Stimulated activated CD4-positive, alpha-beta T cell treated with anti-CD3 and anti-CD28 coated beads, Interleukin-1b, Interleukin-23, amount 100 ng/mL, for 1 hour (primary cell): ENCODE measurements at places on chromosomes 16 and 17.

GRCh38 chr16:78995441-78995840 lies 605.1 kb downstream of the MAF start:
- no peak for DNase-seq

- DNase-seq, result no peak
These were observed 123.2 kb downstream of the PITPNC1 start for GRCh38 chr17:67500261-67500660.

DNA sequence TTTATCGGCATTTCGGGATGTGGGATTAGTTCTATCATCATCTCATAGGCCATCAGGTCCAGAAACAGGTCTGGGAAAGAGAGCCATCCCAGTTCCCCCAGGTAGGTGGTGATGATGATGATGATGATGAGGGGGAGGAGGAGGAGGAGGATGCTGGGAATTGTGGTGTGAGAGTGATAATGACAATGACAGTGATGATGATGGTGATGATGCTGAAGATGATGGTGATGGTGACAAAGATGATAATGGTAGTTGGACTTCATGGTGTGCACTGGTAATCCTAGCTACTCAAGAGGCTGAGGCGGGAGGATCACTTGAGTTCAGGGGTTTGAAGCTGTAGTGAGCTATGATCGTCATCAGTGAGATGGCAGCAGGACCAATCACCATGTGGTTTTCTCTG lies 16.3 kb upstream of the GCSH start:
- no peak for DNase-seq

DNA sequence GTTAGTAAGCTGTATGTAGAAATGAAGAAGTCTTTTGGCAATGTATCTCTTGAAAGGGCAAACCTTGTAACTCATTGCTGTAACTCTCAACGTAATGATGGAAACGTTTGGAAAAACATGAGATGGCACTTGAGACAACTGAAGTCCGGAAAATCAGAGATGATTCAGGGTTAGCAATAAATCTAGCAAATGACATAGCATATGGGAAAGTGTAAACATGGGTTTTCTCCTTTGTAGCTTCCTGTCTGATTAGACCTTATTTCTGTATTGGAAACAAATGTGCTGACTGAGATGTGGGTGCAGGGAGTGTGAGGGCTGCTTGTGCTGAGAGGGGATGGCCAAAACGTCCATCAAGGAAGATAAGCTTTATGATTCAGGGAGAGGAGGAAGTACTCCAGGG lies 110.7 kb upstream of the FAM20A start:
- DNase-seq, result no peak

DNA sequence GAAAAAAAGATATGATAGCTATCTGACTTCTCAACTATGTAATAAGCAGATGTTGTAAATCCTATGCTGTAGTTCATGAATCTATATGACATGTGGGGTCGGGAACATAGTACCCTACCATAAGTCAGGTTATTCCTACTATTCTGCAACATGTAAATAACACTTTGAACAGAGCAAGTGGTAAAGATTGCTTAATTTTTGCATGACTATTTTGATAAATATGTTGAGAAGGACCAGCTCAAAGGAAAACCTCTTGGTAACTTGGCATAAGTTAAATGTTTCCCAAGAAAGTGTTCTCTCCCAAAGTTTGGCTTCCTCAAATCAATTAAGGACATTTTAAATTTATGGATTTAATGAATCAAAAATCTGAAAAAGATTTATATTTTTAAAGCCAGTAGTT lies 62.1 kb downstream of the ABHD15 start:
- no peak for DNase-seq

DNA sequence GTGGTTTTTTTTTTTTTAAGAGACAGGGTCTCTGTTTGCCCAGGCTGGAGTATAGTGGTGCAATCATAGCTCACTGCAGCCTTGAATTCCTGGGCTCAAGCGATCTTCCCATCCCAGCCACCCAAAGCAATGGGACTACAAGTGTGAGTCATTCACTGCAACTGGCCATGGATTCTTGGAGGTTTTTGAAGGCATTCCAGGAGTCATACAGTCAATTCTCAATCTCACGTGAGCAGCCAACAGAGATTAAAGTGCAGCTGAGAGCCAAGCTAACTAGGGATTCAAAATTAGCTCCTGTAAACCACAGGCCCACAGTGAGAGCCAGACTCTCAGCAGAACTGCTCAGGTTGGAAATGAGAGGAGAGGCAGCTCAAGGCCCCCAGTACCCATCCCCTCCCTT lies 30.2 kb downstream of the XPO6 start:
- DNase-seq, result no peak

- no peak for DNase-seq
These were observed 11.5 kb downstream of the UBALD2 start for GRCh38 chr17:76276461-76277299.

DNA sequence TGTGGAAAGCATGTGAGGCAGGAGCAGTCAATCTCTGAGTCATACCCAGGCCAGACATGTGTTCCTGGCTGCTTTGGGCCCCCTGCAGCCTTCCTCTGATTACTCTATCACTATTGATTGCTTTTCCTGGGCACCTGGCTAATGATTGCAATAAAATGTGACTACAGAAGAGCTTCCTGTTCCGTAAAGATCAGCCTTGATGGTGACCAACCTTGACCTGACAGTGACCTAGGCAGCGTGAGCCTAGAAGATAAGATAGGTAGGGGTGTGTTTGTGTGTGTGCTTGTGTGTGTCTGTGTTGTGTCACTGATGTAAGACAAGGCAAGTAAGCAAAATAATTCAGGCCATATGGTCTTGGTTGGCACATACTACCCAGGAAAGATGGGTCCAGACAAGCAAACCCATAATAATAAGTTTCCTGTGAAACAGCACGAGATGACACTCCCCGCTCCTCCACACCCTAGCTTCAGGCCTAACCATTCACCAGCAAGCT lies 367.7 kb upstream of the CDH11 start:
- no peak for DNase-seq

GRCh38 chr16:89308391-89309333 lies 91.2 kb downstream of the ZNF778 start:
- DNase-seq, result no peak

DNA sequence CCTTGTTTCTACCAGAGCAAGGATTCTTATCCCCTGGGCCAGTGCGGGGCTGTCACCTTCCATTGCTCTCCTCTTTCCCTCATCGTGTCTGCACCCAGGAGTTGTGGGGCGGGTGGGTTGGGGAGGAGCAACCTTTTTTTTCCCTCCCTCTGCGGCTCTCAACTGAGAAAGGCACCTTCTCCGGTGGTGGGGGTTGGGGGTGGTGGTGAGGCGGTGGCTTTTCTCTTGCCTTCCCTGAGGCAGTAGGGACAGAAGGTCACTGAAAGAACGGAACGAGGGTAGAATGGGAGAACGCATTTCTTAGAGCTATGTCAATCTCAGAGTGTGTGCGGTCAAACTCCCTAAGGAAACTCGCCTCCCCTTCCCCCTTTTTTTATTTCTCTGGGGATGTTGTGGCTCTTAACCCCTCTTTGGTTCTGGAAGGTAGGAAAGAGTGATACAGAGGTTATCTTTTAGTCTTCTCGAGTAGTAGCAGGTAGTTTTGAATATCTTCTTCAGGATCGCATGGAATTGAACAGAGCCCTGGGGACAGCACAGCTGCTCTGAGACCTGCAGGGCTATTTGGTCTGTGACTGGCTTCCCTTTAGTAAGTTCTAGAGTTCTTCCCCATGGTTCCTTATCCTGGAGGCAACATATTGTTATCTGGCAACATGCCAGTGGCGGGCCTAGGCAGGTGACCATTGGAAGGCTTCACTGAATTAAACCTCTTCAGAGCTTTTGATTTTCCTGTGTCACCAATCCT lies 994 bp downstream of the CLTC start:
- peak; percentile 24 for DNase-seq

DNA sequence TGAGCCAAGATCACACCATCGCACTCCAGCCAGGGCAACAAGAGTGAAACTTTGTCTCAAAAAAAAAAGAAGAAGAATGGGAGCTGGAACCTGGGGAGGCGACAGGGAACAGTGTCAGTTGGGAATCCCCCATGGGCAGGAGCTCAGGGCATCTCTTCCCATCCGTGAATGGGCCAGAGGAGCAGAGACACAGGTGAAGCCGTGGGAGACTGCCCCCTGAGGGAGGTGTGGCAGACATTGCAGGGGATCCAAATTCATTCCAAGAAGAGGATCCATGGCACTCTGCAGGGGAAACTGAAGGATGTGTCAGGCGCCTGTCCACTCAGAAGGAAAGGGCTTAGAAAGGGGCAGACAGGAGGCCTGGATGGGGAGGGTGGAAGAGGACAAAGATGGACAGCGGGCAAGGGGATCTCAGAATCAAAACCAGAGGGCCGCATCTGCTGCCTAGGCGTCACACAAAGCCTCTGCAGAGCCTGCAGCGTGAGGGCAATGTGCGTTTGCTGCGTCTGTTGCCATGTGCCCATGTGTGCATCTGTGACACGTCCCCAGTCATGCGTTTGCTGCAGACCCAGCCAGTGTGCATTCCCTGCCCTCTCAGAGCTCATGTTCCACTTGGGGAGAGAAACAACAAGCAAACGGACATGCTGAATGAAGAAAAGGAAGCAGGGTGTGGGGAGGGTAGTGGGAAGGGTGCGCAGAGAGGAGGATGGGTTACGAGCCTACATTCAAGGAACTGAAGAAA lies 30.6 kb upstream of the TNRC6C start:
- DNase-seq, result no peak

DNA sequence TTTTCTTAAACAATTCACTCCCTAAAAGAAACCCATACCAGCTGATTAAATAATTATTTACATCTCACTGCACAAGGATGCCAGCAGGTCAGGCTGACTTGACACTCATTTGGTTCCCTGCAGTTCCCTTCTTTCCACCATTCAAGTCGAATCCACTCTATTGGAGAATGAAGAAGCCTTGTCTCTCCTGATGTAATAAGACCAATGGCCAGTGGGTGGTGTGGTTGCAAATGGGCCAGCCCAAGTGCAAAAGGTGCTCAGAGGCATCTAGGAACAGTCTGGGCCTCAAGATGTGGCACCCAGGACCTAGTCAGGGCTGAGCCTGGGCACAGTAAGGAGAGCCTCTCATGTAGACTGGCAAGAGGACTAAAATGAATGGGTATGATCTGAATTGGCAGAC lies 9.3 kb downstream of the C16orf78 start:
- DNase-seq, result no peak

GRCh38 chr17:48722915-48723422 lies at the start of gene PRAC2:
PRAC2 (plus strand) TSS chr17:48723185; CDS start chr17:48724411, 1,226 bp downstream.
- DNase-seq, result no peak

DNA sequence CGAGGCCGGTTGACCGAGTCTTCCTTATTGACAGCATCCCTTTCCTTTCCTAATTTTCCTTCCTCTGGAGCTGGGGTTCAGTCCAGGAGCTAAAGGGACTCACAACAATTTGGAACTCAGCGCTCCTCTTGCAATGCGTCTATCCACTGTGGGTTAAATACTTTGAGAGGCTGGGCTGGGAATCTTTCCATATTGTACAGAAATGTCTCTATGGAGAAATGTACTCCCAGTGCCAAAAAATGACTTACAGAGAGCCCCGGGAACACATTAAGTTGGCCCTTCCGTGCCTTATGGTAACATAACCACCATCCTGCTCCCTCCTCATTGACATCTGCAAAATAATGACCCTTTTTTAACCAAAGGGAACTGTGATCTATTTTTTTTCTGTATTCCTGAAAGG lies 192.8 kb downstream of the FTO start:
- DNase-seq, result no peak

DNA sequence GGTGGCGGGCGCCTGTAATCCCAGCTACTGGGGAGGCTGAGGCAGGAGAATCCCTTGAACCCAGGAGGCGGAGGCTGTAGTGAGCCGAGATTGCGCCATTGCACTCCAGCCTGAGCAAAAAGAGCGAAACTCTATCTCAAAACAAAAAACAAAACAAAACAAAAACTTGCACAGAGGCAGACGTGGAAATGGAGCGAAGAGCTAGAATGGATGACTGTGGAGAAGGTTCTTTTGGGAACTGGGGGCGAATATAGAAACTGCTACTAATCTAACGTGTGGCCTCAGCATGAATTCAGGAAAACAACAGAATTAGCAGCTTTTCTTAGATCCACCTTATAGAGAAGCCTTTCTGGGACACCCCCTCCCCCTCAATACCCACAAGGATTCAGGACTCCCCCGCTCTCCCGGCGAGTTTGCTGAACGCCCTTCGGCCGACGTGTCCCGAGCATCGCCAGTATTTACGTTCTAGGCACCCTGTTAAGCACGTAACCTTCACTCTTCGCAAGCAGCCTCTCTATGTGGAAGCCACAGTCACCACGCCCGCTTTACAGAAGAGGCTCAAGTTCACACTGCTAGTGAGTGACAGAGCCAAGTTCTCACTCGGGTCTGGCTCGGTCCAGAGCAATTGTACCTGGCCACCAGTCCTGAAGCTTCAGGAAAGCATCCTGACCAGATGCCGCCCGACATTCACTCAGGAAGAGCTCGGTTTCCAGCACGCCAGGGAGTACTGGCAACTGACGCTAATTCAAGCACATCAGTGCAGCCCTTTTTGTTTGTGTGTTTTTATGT lies 13.3 kb upstream of the ABR start:
- DNase-seq, result no peak

- no peak for DNase-seq
These were observed 7.0 kb upstream of the NT5C start for GRCh38 chr17:75138519-75138918.

DNA sequence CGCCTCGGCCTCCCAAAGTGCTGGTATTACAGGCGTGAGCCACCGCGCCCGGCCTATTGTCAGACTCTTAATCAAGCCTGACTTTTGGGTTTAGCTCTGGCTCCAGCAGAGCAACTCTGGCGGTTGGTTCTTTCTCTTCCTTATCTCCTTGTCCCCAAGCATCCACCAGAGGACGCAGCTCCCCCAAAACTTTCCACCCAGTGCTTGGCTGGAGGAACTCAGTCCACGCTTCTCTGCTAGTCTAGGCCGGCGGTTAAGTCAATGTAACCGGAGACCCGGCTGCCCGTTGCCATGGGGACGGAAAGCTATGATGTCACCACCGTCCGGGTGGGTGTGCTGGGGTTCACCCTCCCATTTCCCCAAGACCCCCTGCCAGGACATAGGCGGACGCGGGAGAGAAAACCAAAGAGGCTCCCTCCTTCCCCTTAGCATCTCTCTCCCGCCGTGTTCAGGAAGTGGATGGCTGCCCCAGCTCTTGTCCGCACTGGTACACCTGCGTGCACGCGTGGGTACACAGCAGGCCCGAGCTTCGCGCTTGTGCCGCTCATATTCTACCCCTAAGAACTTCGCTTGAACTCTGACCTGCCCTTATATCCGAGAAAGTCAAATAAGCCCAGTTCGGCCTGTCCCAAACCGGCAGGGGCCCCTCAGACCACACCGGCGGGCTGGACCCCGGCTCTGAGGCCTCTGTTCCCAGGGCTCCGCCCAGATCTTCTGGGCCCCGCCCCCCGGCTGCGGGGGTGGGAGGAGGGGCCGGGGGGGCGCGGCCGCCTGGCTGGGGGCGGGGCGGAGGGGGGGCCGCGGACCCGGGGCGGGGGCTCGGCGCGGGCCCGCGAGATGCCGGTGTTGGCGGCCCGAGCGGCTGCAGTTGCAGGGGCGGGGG lies at the start of gene RND2:
Gene RND2 (plus strand): TSS at position 825 of the 883 bp plus-strand sequence. CDS start 117 bp downstream, outside the sequence.
- peak; percentile 60 for DNase-seq

- no peak for DNase-seq
These were observed 240.7 kb downstream of the MAP2K6 start for GRCh38 chr17:69654981-69655855.

GRCh38 chr16:72508191-72508590 lies 336.2 kb upstream of the PMFBP1 start:
- no peak for DNase-seq

GRCh38 chr16:54049591-54050458 lies 236.8 kb downstream of the IRX3 start:
- DNase-seq, result no peak
